PC-3 (cell line): ENCODE measurements at places on chromosomes 4 and X. TPM values are rescaled to one million over a fixed set of nuclear protein-coding genes. Genes with fewer than 3 reads are reported as not detected.

The LIMCH1 gene
- 19.7 and 27.1 TPM in 2 replicates for total RNA-seq

The TMEM164 gene
- 23.7 and 26.6 TPM in 2 replicates for total RNA-seq

The BANK1 gene
- 1.5 and 1.8 TPM in 2 replicates for total RNA-seq

The LRIT3 gene
- total RNA-seq = 0.11 TPM in 1 of 2 replicates, not detected in the other

The FAM3A gene
- total RNA-seq = 69.2 and 88.0 TPM in 2 replicates

The BMX gene
- not detected in 2 replicates for total RNA-seq

The UGT2B15 gene
- not detected in 2 replicates for total RNA-seq

The RAB39B gene
- total RNA-seq = 0.04 TPM in 1 of 2 replicates, not detected in the other

The PPP1R2C gene
- total RNA-seq = not detected in 2 replicates

The SLIT2 gene
- 19.1 and 28.7 TPM in 2 replicates for total RNA-seq

The UGT2B10 gene
- total RNA-seq = not detected in 2 replicates
